ENCODE measurements at places on chromosomes 4 and X.

DNA sequence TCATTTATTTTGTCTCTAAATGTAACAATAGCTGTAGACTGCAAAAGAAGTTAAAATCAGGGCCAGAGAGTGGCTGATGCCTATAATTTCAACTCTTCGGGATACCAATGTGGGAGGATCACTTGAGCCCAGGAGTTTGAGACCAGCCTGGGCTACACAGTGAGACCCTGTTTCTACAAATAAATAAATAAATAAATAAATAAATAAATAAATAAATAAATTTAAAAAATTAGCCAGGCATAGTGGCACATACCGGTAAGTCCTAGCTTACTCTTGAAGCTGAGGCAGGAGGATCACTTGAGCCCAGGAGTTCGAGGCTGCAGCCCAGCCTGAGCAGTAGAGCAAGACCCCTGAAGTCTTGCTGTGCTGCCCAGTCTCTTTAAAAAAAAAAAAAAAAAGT is 79.1 kb downstream of the WWC2 start:
- DNase-seq = no peak

DNA sequence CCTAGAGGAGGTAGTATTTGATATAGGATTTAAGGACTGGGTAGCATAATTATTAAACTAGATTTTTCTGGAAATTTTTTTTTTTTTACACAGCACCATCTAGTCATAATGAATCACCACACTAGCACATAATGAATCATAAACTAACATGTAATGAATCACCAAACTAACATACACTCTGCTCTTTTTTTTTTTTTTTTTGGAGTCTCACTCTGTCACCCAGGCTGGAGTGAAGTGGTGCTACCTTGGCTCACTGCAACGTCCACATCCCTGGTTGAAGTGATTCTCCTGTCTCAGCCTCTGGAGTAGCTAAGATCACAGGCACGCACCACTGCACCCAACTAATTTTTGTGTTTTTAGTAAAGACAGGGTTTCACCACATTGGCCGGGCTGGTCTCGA is 92.5 kb downstream of the FAM13A start:
- no peak for DNase-seq

GRCh38 chrX:133859336-133859735 is 126.1 kb downstream of the GPC3 start:
- DNase-seq = no peak

- DNase-seq = no peak
These were observed 101.3 kb downstream of the TSPAN7 start for GRCh38 chrX:38662640-38663039.

DNA sequence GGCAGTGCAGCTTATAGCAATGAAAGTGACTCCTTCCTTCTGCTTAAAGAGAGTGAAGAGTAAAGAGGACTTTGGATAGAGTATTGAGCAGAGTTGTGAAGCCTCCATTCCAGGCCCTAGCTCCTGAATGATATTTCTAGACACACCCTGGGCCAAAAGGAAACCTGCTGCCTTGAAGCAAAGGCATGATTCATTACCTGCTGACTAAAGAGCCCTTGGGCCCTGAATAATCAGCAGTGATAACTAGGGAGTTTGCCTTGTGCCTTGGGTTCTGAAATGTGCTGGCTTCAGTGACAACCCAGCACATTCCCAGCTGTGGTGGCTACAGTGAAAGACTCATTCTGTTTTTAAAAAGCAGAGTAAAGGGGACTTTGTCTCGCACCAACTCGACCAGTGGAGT is 49.2 kb downstream of the STPG2 start:
- DNase-seq = no peak

DNA sequence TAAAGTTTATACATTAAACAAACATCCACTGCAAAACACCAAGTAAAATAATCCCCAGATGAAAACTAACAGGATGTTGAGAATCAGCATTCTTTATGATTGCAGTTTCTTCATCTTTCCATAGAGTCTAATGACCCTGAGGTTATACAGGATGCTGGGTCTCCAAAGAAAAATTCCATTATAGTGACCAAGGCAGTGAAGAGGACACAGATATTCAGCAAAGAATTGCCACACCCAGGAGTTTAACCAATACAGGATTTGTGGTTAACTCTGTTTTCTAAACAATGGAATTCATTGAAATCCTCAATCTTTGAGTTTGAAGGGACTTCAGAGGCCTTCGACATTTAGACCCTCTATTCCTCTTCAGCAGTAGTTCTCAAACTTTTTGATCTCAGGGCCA is 76.2 kb upstream of the ESX1 start:
- DNase-seq = no peak

DNA sequence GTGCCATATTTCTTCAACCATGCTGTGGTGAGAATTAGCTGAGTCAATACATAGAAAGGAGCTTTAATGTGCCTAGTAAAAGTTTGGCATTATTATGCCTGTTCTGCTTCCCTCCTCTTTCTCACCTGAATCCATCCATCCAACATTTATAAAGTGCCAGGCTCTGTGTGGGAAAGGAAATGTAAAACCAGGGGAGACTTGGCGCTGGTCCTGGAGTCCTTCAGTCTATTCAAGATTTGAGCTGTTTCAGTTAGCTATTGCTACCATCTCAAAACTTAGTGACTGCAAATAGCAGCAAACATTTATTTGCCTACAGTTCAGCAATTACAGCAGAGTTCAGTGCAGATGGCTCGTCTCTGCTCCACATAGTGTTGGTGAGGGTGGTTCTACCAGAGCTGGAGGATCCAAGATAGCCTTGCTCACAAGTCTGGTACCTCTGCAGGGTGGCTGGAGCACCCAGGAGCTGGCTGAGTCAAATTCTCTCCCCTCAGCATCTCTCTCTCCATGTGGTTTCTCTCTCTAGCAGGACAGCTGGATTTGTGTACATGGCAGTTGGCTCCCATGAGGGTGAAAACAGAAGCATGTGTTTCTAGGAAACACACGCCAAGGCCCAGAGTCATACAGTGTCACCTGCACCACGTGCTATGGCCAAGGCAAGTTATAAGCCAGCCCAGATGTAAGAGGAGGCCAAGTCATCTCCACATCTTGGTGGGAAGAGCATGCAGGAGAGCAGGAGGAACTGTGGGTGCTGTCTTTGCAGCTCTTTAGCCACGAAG is 77.3 kb downstream of the FHDC1 start:
- DNase-seq = no peak

DNA sequence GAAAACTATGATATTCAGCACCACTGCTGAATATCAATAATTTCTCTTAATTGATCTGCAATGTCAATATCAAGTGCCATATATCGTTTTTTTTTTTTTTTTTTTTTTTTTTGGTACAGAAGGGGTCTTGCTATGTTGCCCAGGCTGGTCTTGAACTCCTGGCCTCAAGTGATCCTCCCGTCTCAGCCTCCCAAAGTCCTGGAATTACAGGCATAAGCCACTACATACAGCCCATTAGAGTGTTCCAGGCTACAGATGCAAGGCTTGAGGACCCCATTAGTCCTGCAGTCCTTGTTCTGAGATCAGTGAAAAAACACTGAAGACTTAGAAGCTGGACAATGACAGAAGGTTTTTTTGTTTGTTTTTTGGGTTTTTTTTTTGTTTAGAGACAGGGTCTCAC is 48.3 kb downstream of the PPP3CA start:
- no peak for DNase-seq

- no peak for DNase-seq
These were observed 11.5 kb upstream of the C4orf54 start for GRCh38 chr4:99669084-99669483.

DNA sequence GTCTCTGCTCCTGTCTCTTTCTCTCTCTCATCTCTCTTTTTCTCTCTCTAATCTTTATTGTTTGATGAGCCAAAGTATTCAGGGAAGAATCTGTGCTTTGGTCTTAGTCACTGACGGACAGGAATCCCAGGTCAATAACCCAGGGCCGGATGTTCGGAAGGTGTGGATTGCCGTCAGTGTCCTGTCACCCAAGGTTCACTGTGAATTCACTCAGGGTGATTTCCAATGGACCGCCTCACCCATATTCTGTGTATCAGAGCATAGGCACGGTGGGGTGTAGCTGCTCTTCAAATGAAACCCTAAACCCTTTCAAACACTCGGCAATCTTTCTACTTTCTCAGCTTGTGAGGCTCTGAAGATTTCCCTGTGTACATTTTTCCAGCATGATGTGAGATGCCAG is 144.6 kb upstream of the GPC4 start:
- DNase-seq = no peak

DNA sequence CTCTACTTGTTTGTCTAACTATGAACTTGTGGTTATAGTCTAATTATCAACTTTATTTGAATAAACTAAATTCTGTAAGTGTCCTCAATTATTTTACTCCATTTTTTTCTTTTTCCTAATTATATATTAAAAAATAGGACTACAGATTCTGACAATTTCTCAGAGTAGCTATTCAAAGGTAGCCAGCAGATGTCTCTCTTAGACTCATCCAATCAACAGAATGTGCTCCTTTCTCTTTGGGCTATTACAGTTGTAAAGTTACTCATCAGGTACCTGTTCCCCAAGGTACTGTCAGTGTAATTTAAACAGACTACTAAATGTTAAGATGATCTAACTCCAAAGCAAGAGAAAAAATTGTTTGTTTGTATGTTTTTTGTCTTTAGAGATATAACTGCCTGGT is 248.6 kb downstream of the PCDH18 start:
- no peak for DNase-seq

- no peak for DNase-seq
These were observed 69.8 kb downstream of the HAUS3 start for GRCh38 chr4:2172161-2172560.

- DNase-seq = no peak
These were observed 152.6 kb downstream of the AFAP1 start for GRCh38 chr4:7787067-7787466.

GRCh38 chr4:5082376-5082775 is 31.1 kb downstream of the STK32B start:
- no peak for DNase-seq

GRCh38 chr4:54660591-54660990 is 2.8 kb downstream of the KIT start:
- DNase-seq = no peak

GRCh38 chr4:8146157-8146556 is 12.5 kb downstream of the ABLIM2 start:
- DNase-seq = no peak

GRCh38 chrX:56468441-56468840 is 95.0 kb upstream of the UBQLN2 start:
- DNase-seq = no peak

GRCh38 chr4:129821073-129821472 is 725.1 kb downstream of the C4orf33 start:
- DNase-seq = no peak

- no peak for DNase-seq
These were observed 381.7 kb downstream of the GPAT3 start for GRCh38 chr4:83917572-83917971.

GRCh38 chr4:76611616-76612207 is 176.7 kb downstream of the SHROOM3 start:
- no peak for DNase-seq

GRCh38 chrX:12814420-12814819 is 23.2 kb downstream of the PRPS2 start:
- no peak for DNase-seq

DNA sequence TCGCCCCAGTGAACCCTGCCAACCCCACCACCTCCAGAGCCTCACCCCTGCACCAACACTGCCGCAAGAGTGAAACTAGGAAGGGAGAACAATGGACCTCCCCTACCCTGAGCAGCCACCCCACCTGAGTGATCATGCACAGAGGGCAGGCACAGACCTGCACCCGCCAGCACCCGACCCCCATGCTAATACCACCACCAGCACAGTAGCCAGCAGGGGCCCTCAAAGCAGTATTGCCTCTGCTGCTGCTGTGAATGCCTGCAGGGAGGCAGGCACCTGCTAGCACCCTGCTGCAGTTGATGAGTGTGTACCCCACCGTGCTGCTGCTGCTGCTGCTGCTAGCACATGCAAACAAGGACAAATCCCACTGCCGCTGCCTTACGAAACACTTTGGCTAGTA is 100.1 kb downstream of the RAB28 start:
- no peak for DNase-seq

- no peak for DNase-seq
These were observed 64.2 kb downstream of the SPINK2 start for GRCh38 chr4:56757261-56757746.

DNA sequence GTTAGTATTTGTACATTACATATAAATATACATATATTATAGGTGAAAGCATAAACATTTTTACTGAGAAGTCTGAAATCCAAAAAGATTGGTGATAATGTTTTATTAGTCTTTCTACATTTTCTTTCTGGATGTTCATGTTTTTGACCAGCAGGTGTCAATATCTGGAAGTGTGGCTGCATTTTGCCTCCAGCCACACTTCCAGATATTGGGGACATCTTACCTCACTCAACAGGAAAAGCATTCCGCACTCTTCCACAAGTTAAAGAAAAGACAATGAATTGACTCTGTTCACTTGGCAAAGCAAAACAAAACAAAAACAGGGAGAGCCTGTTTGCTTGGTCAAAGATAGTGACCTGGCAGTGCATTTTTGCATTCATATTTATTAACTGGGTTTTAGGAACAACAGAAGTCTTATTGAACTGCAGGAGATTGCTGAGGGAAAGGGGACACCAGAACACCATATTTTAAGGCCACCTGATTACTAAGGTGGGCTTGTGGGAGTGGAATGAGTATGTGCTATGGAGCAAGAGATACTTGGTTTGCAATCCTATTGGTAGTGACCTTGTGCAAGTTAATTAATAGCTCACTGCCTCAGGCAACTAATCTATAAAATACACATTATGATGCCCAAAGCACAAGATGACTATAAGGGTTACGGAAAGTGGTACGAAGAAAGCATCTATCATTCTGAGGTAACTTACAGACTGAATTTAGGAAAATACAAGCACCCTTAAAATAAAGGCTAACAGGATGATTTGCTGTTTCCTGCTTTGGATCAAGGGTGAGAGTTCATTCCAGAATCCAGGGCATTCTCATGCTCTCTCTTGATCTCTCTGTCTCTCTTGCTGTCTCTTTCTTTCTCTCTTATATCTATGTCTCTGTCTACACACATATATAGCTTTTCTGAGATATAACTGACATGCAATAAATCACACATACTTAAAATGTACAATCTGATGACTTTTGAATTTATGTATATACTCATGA is 389.9 kb upstream of the EMCN start:
- no peak for DNase-seq

DNA sequence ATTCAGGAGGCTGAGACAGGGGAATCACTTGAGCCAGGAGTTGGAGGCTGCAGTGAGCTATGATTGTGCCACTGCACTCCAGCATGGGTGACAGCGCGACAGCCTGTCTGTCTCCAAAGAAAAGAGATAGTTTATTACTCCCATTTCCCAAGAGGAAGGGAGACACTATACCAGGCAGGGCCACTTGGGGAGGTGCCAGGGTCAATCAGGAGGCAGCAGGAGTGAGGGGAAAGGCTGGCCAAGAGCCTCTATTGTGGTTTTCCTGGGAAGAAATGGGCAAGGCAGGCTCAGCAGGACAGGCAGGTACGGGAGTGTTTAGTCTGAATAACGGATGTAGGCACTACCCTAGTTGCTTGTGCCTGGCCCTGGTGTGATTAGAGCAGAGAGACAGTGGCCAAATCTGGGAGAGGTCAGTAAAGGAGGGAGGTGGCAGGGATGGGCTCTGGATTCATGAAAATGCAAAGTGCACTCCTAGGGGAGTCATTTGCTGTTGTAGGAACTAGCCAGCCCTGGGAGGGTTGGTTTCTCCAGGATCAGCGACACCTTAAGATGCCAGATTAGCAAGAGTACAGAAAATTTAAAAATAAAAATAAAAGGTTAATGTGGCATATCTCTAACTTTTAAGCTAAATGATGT is 20.2 kb upstream of the CDKN2AIP start:
- no peak for DNase-seq

- no peak for DNase-seq
These were observed 1268.6 kb downstream of the FAM133A start for GRCh38 chrX:94942603-94943002.

GRCh38 chrX:26100421-26100920 is 37.7 kb upstream of the MAGEB18 start:
- no peak for DNase-seq
